ENCODE measurements at places on chromosomes 5 and 9.
A peak's percentile ranks its signal among the peaks of the same experiment; 100 is the strongest.

DNA sequence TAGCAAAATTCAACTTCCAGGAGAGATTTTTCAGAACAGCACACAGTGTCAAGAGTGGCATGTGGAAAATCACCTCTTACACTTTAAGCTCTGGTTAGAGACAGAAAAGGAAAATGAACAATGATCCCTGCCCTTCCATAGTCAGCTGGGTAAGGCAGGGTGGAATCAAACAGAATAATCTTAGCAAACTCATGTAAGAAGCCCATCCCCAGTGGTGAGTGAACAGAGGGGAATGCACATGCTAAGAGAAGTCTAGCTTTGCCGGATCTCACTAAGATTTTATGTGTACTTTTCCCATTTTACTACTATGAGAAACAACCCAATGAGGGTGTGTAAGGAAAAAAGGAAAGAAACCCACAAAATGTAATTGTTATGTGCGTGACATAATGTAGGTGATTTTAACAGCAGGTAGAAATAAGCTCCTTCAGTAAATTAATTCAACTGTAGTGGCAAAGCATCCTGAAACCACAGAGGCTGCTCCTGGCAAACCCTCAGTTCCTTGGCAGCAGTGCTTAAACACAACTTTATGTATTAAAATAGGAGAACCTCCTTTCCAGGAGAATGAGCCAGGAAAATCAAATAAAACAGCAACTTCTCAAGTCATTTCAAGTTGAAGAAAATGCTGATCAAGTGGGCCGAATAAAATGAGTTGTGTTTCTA, 366.0 kb upstream of the TRPC7 start:
- no peak for DNase-seq

GRCh38 chr5:32589942-32590869, 4.8 kb downstream of the SUB1 start:
- DNase-seq = peak; percentile 56

- DNase-seq = no peak
Observed at GRCh38 chr5:116522356-116523136, 52.1 kb downstream of the SEMA6A start.

DNA sequence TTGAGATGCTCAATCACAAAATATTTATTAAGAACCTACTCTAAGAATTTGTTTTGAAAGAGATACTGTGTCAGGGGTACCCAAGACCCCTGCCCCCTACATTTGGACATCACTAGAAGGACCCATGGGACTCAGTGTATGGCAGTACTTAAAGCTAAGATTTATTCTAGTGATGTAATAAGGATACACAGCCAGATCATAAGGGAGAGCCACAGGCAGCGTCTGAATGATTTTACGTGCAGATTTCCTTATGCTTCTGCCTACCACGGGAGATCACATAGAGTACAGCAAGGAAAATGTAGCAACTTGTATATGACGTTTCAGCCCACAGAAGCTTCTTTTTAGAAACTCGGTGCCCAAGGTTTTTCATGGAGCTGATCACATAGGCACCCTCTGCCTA, 172.9 kb downstream of the DEPDC1B start:
- DNase-seq = no peak

DNA sequence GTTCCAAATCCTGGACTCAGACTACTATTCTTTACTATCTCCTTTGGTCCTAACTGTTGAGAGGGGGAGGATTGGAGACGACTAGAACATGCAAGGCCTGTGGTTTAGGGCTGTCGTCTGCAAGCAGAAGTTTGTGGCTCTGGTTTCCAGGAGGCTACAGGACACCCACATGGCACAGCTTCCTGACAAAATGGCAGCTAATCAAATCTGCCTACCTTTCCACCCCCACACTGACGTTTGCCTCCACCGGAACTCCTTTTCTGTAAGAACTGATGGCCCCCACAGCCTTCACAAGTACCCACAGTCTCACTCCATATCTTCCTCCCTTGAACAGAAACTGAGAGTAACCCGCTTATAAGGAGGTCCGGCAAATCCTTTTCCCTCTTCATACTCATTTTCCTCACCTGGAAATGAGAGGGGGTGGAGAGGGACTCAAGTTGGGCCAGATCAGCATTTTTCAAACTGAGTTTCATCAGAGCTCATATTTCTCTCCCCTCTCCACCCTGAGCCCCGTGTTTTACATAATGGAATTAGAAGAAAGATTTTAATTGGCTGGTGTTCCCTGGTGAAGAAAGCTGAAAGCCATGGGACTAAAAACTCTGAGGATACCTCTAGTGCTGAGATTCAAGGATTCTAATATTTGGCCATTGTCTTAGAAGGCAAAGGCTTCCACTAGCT, 5.2 kb downstream of the SLC31A2 start:
- DNase-seq = no peak
